AML-193 (cell line): ENCODE measurements at places on chromosomes 7 and 10.

DNA sequence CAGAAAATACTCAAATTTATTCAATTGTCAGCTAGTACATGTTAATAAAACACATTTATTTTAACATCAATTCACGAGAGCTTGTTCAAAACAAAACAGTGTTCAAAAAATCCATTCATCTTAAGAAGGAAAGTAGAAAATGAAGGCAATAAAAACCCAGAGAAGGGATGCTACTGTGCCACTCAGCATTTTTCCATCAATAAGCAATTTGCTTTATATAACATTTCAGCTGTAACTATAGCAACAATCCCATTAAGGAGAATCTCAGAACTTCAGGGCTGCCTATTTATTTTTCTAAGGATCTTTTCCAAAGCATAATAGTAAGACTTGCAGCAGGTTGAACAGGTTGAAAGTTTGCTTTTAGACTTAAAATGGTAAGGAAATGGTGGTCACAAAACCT, 190.5 kb downstream of the PCLO start:
- DNase-seq, result no peak

DNA sequence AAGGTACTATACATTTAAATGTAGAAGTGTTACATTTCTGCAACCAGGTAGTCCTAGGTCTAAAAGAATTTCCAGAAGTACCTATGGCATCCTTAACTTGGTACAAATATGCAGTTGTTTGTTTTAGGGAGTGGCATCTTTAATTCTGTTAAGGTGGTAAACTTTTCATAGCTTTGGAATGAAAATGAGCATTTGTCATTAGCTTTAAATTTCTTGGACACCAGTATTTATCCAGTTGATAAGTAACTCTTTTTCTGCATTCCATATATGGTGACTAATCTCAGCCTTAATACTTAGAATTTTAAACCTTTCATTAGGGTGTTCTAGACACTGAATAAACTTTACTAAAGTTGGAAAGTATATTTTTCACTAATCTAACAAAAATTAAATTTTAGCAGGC, 10.8 kb downstream of the SLF2 start:
- DNase-seq, result no peak

DNA sequence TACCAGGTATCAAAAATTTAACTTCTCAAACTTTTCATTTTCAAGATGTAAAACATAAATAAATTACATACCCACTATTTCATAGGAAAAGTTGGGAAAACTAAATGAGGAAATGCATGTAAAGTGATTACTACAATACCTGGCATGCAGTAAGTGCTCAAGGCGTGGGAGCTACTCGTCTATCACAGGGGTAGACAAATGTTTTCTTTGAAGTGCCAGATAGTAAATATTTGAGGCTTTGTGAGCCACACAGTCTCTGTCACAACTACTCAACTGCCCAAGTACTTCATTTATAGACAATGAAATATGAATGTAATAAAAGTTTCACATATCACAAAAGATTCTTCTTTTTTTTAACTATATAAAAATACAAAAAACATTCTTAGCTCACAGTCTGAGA, 96.4 kb upstream of the PCGF5 start:
- DNase-seq, result no peak

DNA sequence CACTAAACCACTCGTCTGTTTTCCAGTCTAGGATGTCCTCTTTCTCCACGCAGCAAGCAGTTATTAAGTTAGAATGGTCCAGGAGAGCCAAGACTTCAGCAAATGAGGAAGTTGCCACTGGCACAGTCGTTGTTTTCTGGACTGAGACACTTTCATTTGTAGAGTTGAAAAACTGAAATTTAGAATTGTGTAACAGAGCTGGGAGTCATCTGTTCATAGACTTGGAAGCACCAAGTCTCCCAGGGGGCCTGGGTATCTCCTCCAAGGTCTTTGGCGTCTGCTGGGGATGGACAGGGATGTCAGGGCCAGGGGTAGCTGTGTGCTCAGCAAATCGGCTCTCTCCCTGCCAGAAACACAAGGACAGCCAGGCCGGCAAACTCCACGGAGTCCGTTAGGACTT, 208.4 kb downstream of the FANK1 start:
- peak; percentile 52 for DNase-seq

- no peak for DNase-seq
Observed at GRCh38 chr10:74151879-74152722, 1.1 kb downstream of the ADK start.

GRCh38 chr10:48245977-48246376, 28.5 kb downstream of the FRMPD2 start:
- DNase-seq, result no peak

DNA sequence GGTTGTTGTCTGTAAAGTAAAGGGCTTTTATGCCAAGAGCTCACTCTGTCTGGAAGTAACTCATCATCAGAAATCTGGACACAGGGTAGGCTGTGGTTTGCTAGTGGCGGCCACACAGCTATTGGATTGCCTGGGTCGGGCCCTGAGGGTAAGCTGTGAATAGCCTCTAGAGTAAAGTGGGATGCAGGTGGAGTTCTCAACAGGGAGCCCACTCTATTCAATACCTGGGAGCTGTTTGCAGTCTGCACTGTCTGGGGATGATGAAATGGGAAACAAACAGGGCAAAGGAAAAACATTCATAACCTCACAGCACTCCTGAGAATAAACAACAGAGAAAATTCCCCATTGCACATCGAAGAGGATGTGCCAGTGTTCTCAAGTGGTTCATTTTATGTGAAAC, 582.6 kb downstream of the CALN1 start:
- DNase-seq, result no peak

DNA sequence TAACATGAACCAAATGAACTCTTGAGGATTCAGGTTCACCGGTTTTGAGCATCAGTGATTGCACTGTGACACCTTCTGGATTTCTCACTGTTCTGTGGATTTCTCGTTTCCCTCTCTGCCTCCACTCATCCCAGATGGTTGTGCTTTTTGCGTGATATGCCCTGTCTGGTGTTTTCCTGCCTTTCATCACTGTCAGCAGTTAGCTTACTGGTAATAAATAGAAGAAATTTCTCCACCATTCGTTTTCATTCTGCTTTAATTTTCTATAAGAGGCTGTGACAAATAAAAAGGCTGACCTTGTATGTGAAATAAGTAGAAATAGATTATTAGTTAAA, 16.2 kb downstream of the BPGM start:
- DNase-seq, result no peak

GRCh38 chr7:70142247-70142932, 544.1 kb downstream of the AUTS2 start:
- DNase-seq, result no peak

DNA sequence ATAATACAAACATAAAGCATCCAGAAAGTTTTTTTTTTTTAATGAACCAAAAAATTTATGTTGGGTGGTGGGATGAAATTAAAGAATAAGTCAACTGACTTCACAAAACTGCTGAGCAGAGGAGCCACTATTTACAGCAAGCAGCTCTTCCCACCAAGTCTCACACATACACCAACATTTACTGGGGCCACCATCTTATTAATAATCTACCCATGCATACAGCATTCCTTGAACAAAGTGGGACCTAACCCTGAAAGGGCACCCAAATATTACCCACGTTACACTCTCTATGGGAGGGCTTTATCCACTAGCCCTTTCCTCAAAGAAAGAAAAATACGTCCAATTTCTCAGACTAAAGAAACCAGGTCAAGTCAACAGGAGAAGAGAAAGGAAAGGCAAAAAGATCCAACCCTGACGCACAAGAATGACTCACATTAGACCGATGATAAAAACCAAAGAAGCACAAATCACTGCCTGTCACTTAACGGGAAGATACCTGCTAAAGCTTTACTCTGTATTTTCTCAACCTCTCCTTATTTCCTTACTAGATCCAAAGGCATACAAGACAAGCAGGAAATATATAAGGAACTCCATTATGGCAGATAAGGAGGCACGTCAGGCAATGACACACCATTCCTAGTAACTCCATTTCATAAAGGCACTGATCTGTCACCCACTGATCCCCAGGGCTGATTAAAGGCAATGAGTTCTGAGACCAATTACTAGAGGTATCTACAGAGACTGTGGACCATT, 141.8 kb upstream of the ASAH2 start:
- DNase-seq, result no peak

DNA sequence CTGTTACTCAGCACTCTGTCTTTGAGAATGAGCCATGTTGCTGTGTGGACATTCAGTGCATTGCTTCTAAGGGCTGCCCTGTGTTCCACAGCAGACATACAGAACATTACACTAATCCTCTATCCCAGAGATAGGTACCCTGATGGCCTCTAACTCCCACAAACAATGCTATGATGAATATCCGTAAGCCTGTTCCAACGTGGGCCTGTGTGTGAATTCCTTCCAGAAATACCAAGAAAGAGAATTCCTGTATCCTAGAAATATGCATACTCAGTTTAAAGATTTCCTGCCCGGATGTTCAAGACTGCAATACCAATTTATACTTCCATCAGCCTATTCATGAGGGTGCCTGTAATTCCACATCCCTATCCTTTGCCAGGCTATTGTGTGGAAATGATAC, 21.3 kb upstream of the ST8SIA6 start:
- DNase-seq, result no peak

GRCh38 chr7:129218514-129219062, 6.2 kb upstream of the AHCYL2 start:
- peak; percentile 69 for DNase-seq

DNA sequence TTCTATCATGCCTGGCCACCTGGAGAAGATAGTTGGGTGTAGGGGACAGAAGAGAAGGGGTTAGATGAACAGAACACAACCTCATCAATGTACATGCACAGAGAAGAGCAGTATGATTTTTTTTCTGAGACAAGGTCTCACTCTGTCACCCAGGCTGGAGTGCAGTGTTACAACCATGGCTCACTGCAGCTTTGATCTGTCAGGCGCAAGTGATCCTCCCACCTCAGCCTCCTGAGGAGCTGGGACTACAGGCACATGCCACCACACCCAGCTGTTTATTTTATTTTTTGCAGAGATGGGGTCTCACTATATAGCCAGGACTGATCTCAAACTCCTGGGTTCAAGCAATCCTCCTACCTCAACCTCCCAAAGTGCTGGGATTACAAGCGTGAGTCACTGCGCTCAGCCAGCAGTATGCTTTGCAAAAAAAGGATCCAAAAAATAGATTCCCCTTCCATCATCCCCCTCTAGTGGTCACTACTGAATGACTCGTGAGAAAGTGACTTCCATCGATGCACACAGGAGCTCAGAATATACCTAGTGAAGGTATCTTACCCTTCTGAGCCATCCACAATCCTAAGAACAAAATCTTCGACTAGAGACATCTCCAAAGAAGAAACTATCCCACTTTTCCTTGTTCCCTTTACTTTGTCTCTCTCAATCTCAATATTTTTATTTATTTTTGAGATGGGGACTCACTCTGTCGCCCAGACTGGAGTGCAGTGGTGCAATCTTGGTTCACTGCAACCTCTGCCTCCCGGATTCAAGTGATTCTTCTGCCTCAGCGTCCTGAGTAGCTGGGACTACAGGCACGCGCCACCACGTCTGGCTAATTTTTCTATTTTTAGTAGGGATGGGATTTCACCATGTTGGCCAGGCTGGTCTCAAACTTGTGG, 21.0 kb downstream of the ZCWPW1 start:
- peak; percentile 63 for DNase-seq

GRCh38 chr7:136074843-136075242, 97.7 kb upstream of the MTPN start:
- no peak for DNase-seq

- DNase-seq, result peak; percentile 46
Observed at GRCh38 chr7:33757563-33758165, 147.7 kb upstream of the BMPER start.

DNA sequence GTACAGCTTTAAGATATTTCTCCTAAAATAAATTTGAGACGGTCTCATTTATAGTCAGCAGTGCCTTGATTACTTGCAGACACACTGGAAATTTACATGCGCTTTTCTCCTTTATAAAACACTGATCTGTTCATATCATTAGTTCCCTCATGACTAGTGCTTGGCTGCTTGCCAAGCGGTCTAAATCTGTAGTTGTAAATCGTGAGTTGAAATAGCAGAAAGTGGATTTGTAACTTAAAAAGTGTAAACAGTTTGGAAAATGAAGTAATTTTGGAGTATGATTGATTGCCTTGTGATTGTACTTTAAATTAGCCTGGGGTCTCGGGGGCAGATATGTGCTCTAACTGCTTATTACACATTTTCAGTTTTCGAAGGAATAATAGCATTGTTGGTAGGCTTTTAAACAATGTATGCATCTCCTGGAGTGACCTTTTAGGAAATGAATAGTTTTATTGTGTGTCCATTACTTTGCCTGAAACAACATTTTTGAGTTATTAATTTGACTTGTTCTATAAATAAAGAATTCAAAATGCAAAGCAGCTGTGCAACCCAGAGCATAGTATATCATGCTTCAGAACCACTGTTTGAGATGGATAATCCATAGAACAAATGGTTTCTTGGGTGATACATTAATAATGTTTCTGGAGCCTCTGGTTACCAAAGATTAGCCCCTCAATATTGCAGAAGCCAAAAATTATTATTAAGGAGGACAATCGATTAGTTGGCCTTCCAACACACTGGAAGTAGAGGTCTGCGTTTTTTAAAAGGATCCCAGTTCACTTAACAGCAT, 73.3 kb downstream of the ARID5B start:
- DNase-seq, result no peak

GRCh38 chr10:89609833-89610346, 35.2 kb downstream of the PANK1 start:
- DNase-seq, result no peak

GRCh38 chr7:47814905-47815613, 133.2 kb downstream of the PKD1L1 start:
- DNase-seq, result no peak

DNA sequence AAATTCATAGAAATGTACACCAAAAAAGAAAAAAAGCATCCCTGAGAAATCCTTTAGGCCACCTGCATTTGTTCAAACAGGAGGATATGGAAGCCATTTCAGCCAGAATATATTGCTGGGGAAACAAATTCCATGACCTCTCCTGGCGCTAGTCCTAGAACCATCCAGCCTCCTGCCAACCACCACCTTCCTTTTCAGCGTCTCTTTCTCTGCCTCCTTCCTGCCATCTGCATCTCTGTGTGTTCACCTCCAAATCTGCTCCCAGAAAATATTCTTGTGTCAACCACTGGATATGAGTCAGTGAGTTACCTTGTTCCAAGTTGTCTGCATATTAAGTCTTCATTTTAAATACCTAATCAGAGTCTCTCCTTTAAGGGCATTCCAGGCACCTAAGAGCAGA, 50.6 kb upstream of the NPY start:
- DNase-seq, result no peak
